ENCODE measurements at places on chromosomes 16 and 17.

DNA sequence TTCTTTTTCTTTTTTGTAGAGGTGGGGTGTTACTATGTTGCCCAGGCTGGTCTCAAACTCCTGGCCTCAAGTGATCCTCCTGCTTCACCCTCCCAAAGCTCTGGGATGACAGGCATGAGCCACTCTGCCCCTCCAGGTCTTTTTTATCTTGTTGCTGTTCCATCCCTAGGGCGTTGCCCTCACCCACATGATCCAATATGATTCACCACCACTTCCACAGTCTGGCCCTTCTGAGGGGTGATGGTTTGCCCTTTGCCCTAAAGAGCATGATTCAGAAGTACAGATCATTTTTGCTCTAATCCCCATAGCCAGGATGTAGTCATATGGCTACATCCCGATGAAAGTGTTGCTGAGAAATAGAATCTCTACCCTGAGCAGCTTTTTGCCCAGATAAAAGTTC is 18.8 kb downstream of the STX4 start:
- no peak for DNase-seq

DNA sequence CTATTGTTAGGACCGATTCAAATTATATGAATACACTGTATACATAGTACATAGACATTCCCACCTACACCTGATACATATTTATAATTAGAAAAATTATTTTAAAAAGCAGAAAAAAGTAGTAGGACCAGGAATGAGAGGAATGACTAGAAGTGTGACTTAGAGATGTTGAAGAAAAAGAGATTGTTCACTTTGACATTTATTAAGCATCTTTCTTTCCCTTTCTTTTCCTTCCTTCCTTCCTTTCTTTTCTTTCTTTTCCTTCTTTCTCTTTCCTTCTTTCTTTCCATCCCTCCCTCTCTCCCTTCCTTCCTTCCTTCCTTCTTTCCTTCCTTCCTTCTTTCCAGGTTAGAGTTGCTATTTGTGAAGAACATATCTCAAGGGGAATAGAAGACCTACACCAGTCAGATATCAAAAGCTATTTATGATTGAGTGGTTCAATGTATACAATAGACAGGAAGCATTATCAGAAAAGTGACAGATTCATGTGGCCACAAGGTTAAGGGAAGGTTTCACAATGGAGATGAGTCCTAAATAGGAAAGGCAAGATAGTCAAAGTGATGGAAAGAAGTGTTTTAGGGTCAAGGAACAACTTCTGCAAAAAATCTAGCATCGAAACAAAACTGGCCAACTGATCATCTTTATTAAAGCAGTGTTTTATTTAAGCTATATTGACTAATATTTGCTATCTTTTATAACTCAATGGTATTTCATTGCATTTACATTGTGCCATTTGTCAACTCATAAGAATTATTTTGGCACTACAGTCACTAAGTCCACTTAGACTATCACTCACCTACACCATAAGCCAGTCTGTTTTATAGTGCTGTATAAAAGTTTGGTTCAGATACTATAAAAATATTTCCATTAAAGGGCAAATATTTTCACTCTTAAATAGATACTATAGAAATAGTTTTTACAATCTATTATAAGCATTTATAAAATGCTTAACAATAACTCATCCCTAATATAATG is 54.1 kb upstream of the NACA2 start:
- DNase-seq: no peak

GRCh38 chr17:81150377-81151077 is 14.8 kb upstream of the PVALEF start:
- DNase-seq: no peak

GRCh38 chr17:4764595-4764994 is 7.1 kb upstream of the TM4SF5 start:
- DNase-seq: no peak

DNA sequence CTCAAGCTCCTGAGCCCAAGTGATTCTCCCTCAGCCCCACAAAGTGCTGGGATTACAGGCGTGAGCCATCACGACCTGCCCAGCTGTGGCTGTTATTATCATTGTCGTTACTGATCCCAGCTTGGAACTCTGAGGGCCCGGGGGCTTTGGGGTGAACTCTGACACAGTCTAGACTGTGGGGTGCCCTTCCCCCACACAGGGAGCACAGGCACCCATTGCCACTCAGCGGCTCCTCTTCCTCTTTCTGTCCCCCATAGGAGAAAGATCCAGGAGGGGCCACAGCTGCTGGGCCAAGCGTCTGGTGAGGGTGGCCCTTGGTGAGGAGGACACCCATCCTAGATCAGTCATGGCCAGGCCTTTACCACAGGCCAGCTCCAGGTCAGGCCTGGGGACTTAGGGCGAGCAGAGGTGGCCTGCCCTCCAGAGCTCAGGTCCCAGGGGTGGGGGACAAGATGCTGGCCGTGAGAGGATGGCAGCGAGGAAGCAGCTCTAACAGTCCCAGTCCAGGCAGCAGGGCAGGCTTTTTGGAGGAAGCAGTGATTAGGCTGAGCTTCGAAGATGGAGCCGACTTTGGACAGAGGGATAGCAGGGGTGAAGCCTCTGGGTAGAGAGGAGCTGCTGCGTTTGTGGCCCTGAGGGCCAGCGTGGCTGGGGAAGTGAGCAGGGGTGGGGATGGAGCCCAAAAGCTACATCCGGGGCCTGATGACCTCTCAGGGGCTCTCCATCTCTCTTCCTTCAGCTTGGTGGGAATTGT is 24.7 kb downstream of the TMEM235 start:
- no peak for DNase-seq

GRCh38 chr17:44159519-44160210 is 10.8 kb upstream of the ASB16 start:
- DNase-seq: peak; percentile 29

GRCh38 chr17:47235923-47236322 is 17.7 kb upstream of the ITGB3 start:
- no peak for DNase-seq
